ENCODE measurements at places on chromosomes 12 and 14.

- no peak for DNase-seq
Observed at GRCh38 chr12:57103856-57104255, 7.3 kb downstream of the STAT6 start.

- no peak for DNase-seq
Observed at GRCh38 chr12:122085591-122085990, 7.0 kb downstream of the MLXIP start.

- DNase-seq = no peak
Observed at GRCh38 chr14:55662752-55663151, 82.7 kb downstream of the KTN1 start.

DNA sequence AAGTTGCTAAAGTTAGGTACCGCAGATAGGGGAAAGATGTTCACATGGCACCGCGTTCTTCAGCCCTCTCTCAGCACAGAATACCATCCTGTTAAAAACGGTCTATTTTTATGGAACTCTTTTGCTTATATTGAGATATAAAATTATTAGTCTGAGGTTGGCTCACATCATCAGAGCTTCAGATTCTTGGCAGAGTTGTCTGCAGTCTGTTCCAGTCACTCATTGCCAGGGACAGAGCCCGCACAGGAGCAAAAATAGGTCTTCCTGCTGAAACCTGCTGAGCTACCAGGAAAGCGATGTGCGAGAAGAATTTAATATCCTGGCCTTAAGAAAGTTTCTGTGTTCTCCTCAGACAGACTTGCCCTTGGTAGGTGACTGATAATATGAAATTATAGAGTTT lies 249.8 kb downstream of the VRK1 start:
- DNase-seq = no peak

GRCh38 chr14:95460647-95461478 lies 55.6 kb downstream of the SYNE3 start:
- DNase-seq = no peak

Data from HEK293T (cell line).